ENCODE measurements at places on chromosomes 2 and 18.

GRCh38 chr2:216838151-216838550, 21.7 kb downstream of the TNP1 start:
- DNase-seq: no peak

- no peak for DNase-seq
These were observed 23.0 kb upstream of the IL1A start for GRCh38 chr2:112807233-112807807.

DNA sequence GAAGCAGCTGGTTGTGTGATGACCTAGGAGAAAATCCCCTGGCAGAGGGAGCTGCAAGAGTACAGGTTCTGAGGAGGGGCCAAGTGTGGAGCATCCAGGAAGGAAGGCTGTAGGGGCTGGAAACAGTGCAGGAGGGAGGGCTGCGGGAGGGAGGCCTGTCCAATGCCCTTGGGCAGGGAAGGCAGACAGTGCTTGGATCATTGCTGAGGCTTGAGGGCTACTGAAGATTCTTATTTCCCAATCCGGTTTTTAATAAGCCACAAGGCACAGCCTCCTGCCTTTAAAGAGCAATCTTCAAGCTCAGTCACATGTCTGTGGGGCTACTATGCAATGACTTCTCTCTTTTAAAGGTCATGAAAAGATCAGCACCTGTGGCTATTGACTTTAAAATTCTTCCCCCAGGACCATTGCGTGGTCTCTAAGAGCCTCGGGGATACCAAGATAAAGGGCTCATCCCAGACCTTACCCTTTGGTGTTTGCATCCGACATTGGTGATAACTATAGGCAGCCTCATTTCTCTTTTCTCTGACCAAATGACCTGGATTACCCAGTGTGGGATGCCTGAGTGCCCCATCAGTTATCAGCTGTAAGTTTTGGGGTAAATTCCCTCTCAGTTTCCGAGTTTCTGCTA, 149.6 kb downstream of the DOCK10 start:
- no peak for DNase-seq

DNA sequence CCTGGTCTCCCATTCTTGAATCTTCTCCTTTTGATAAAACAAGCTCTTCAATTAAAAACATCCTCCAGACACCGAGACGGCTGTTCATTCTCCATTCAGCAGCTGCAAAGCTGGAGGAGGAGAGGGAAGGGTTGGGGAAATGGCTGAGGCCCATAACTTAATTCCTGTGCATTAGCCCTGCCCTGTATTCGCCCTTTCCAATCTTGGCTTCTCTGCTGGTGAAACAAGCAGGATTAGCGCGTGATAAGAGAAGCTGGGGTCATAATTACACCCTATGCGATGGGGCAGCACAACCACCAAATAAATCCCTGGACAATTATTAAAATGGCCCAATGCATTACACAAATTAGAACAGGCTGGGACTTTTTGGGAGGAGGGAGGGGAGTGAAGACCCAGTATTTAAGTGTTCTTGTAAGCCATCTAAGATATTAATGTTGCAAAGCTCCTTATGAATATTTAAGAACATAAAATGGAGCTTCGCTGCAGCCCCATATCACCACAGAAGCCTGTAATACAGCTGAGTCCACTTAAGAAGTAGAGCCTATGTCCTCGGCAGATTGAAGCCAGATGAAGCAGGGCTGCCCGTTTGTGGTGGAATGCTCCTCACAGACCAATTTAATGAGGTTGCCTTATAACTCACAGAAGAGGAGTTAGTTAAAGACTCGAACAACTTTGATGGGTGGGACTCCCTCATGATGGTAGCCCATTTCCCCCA, 176.6 kb upstream of the SKOR2 start:
- no peak for DNase-seq

- DNase-seq: no peak
These were observed 392.4 kb downstream of the TNS1 start for GRCh38 chr2:217610401-217610814.

DNA sequence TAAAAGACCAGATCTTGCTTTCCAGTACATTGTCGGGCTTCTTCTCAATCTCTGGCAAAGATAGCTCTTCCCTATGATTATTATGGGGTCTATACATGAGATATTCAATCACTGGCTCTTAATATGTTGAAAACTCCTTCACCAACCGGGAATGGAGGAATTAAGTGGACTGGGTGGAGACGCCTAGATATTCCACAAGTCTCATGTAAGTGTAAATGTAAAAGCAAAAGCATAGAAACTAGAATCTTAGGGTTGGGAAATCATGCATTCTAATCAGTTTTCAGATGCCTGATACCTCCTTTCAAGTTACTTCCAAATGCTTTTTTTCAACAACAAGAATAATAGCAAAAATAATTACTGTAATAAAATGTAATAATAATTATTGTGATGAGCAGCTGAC, 38.0 kb downstream of the DPP4 start:
- DNase-seq: no peak

GRCh38 chr18:31740180-31740579, 20.5 kb downstream of the SLC25A52 start:
- DNase-seq: no peak

DNA sequence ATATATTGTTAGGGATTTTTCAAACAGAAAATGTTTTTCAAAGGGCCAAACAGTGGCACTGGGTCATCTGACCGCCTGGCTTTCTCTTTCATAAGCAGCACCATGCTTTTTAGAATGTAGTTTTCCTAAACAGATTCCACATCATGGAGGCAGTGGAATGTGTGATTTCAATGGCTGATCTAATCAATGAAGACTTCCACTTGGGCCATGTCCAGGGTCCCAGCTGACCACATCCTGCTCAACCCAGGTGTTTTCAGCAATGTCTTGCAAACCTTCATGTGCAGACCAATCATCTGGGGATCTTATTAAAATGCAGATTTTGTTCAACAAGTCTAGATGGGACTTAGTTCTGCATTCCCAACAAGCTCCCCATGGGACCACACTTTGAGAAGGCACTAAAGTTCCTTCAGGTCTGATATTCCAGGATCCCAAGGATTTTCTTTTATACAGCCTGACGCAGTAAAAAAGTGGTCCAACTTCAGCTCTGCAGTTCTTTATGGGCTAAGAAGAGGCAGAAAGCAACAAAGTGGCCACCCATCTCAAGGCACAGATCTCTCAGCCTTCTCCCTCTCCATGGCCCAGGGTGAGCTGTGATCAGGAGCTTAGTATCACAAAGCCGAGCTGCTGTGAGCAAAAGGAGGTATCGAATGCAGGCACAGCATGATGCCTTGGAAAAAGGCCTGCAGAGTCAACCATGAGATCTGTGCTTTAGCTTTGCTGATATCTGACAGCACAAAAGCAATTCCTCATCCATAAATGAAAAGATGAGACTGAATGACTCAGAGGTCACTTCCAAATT, 3.7 kb downstream of the ALKAL2 start:
- DNase-seq: no peak

DNA sequence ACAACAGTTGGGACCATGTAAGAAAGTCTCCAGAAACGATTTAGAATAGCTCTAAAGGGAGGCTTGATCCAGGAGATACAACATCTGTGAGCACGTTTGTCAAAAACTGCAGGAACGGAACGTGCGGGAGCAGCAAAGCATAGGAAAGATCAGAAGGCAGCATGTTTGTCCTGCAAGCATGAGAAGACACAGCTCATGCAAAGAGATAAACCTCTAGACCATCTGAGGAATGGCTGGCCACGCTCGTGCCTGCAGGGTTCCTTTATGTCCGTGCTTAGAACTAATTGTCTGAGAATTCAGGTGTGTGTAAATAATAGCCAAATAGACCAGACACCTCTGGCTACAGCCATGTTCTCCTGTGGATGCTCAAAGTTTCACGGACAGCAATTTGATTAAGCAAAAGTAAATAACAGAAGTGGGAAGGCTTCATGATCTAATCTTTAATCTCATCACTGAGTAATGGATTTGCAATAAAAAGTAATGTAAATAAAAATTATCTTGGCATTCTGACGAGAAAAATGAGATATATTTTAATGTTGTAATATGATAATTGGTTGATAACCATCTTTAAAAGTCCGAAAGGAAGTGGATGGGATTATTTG, 534.8 kb upstream of the CDH7 start:
- DNase-seq: no peak

GRCh38 chr2:175890636-175891242, 111.3 kb downstream of the LNPK start:
- DNase-seq: no peak

- DNase-seq: no peak
These were observed 210.7 kb downstream of the KLHL29 start for GRCh38 chr2:23595601-23596251.

DNA sequence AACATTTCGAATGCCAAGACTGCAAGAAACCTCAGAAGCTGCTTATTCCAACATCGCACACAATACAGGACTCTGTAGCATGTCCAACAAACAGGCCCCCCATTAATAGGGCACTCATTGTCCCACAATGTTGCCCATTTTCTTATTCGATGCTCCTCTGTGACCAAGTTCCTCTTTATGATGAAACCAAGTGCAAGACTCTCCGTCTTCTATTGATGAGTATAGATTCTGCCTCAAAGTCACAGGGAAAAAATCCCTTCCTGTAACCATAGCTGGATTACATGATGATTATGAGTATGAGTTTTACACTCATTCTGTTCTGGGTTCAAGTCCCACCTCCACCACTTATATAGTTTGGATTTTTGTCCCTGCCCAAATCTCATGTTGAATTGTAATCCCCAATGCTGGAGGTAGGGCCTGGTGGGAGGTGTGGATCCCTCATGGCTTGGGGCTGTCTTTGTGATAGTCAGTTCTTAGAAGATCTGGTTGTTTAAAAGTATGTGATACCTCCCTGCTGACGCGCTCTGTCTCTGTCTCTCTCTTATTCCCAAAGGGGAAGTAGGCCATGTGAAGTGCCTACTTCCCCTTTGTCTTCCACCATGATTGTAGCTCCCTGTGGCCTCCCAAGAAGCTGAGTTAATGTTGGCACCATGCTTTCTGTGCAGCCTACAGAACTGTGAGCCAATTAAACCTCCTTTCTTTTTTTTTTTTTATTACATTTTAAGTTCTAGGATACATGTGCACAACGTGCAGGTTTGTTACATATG, 148.7 kb downstream of the OSR1 start:
- no peak for DNase-seq

GRCh38 chr18:63905361-63905760, 2.4 kb upstream of the SERPINB10 start:
- DNase-seq: no peak

- no peak for DNase-seq
These were observed 1.3 kb upstream of the LYPD6 start for GRCh38 chr2:149329068-149329467.

- DNase-seq: peak; percentile 25
These were observed 78.2 kb downstream of the PTGR3 start for GRCh38 chr18:75130591-75131328.

GRCh38 chr2:212854116-212854515, 297.3 kb downstream of the IKZF2 start:
- DNase-seq: no peak

GRCh38 chr2:149313512-149313972, 16.8 kb upstream of the LYPD6 start:
- peak; percentile 36 for DNase-seq

- DNase-seq: no peak
These were observed 7.2 kb upstream of the SEMA4C start for GRCh38 chr2:96877042-96877451.

DNA sequence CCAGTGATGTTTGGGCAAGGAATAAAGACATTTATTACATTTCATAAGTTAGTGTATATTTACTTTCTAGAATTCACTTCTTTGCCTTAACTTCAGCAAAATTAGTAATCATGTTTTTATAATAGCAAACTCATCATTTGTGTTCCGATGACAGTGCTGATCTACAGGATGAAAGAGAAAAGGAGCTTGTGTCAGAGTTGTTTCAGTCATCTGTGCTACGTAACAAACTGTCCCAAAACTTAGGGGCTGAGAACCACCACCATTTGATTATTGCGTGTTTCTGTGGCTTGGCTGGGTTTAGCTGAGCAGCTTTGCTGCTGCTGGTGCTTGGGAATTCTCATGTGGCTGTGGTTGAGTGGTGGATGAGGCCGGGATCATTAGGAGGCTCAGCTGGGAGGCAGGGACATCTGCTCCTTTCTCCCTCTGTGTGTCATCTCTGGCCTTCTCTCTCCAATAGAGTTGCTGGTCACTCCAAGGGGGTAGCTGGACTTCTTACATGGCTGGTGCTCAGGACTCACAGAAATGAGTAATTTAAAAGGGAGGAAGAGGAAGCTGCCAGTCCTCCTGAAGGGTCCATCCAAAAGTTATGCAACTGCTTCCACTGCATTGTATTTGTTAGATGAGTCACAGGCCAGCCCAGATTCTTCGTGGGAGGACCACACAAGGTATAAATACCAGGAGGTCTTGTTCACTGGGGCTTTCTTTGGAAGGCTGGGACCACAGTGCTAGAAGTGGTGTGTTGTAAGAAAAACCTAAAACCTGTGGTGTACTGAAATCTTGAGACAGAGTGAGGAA, 43.4 kb upstream of the HAAO start:
- DNase-seq: peak; percentile 100

GRCh38 chr2:52532956-52533355, 1234.6 kb upstream of the CHAC2 start:
- DNase-seq: no peak

GRCh38 chr18:12306752-12307700, 1.0 kb upstream of the TUBB6 start:
- DNase-seq: peak; percentile 77

DNA sequence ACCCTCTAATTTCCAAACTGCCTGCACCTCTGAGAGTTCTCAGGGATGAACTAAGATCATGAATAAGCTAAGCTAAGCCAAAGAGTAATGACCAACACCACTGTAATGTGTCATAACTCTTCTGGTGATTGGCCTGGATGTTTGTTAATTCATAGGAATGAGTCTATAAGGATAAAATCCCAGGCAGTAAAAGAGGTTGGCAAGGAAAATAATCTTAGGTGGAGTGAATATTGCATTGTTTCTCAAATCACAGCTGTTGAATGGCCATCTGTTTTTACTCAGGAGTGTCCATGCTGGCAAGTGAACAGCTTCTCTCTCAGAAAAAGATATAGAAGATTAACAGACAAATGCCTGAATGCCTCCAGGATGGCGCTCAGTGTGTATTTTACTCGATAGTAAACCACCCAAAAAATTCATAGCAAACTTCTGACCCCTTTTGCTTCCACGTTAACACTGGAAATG, 60.8 kb upstream of the GLS start:
- peak; percentile 93 for DNase-seq

DNA sequence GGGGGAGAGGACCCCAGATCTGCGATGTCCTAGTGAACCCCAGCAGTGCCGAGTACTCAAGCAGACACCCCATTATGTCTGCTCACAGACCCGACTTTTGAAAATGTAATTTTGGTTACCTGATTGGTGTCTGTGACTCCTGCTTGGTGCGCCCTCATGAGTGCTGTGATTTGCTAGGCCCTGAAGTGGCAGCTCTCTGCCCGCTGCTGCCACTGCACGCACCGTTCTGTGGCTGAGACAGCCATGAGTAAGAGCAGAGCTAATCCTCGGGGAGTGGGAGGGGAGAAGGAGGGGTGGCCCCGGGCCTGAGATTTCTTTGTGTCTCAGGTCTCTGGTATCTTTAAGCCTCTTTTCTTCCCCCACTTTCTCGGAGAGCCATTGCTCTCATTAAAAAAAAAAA, 18.2 kb downstream of the FHOD3 start:
- peak; percentile 67 for DNase-seq

Measured in fibroblast of mammary gland (primary cell).